SK-MEL-5 (cell line): ENCODE measurements at places on chromosomes 16 and 17. TPM values are rescaled to one million over a fixed set of nuclear protein-coding genes. Genes with fewer than 3 reads are reported as not detected.

GRCh38 chr16:89368604-89369249 is 121.6 kb downstream of the ANKRD11 start:
- no peak for DNase-seq

The CCL18 gene
- total RNA-seq = 0.64 and 0.82 TPM in 2 replicates

The NOG gene
- not detected in 2 replicates for total RNA-seq

DNA sequence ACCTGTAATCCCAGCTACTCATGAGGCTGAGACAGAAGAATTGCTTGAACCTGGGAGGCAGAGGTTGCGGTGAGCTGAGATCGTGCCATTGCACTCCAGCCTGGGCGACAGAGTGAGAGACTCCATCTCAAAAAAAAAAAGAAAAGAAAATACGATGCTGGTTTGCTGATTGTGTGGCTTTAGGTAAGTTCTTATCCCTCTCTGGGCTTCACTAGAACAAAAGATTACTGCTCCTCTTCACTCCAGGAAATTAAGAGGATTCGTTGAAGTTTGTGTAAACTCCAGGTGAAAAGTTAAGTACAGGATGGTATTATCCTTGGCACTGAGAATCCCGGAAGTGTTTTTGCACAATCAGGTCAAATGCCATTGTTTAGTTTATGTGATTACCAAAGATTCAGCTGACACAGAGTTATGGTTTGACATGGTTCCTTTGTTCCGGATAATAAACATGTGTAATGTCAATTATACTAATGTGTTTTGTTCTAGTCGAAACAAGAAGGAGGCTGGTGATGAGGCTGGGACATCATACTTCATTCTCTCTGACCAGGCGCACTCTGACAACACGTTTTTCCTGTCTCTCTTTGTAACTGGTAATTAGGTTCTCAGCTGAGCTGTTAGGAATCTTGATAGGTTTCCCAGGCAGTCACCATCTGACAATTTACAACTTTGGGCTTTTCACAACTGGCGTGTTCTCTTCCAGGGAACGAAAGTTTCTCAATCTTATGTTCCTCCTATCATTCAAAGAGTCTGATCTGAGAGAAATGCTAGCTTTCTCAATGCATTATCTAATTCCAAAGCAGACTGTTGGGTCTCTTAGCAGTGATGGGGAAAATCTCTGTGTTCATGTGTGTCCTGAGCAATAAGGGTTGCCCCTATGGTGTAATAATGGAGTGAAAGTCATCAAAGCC is 10.8 kb upstream of the TAOK1 start:
- no peak for DNase-seq

DNA sequence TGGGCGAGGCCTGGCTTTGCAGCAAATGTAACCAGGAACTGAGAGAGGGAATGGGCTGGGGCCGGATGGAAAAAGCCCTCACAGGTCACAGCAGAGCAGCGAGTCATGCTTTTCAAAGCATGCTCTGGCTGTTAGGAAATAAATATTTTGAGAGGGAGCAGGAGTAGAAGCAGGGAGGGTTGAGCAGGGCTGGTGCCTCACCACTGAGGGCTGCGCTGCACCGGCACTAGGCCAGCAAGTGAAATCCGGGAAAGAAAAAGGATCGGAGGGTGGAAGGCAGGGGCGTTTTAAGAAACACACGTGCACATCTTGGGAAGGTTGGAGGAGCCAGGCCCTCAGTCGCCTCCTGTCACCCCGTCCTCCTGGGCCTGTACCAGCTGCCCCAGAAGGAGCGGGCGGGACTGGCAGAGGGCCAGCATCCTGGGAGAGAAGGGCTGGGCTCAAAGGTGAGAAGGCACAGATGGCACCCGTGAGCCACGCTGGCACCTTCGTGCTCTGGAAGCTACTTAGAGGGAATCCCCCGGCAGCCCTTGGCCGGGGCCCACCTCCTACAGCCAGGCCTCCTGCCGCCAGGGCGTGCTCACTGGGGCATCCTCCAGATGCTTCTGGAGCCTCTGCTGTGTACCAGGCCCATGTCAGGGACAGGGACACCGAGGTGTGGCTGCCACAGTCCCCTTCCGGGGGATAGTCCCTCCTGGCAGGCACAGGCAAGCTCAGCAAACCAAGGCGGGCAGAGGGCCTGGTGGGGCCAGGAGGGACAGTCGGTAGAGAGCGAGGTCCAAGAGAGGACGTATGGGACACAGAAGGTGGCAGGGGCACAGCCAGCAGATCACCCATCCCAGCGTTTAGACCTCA is 71.5 kb upstream of the PLCG2 start:
- DNase-seq = no peak

The C17orf107 gene
- not detected in 2 replicates for total RNA-seq

GRCh38 chr17:51607512-51607911 is 347.2 kb downstream of the UTP18 start:
- no peak for DNase-seq

GRCh38 chr17:45429339-45430005 is 3.2 kb downstream of the ARHGAP27 start:
- no peak for DNase-seq

The CCL8 gene
- total RNA-seq = not detected in 2 replicates

GRCh38 chr17:82325286-82326180 is 8.0 kb downstream of the SECTM1 start:
- DNase-seq = no peak
